Mesendoderm (in vitro differentiated cells): ENCODE measurements at places on chromosomes 1 and 21.

GRCh38 chr1:67701876-67702275 is 16.9 kb downstream of the GADD45A start:
- H3K4me3 ChIP-seq, result no peak overlapping the region
- no peaks in the 10 kb centered on the region for H3K27me3 ChIP-seq
- no peak for DNase-seq
- no peak overlapping the region for H3K27ac ChIP-seq
- peaks cover 4% of the 10 kb centered on the region for H3K4me1 ChIP-seq

DNA sequence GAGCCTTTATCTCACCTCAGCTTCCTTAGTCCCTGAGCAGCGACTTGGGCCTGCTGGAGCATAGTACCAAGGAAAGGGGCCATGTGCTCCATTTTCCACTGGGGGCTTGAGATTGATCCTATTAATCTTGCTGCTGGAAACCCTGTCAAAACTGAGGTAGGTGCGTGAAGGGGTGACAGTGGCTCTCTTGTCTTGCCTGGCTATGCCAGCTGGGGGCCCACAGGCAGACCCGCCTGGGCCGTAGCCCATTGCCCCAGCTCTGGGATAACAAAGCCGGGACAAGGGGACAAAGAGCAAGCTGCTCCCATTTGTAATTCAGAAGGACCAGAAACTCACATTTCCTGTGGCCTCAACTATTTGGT is 10.3 kb upstream of the CELSR2 start:
- peaks cover 13% of the 10 kb centered on the region for H3K36me3 ChIP-seq
- no peak for DNase-seq
- H3K27me3 ChIP-seq, result no peaks in the 10 kb centered on the region

DNA sequence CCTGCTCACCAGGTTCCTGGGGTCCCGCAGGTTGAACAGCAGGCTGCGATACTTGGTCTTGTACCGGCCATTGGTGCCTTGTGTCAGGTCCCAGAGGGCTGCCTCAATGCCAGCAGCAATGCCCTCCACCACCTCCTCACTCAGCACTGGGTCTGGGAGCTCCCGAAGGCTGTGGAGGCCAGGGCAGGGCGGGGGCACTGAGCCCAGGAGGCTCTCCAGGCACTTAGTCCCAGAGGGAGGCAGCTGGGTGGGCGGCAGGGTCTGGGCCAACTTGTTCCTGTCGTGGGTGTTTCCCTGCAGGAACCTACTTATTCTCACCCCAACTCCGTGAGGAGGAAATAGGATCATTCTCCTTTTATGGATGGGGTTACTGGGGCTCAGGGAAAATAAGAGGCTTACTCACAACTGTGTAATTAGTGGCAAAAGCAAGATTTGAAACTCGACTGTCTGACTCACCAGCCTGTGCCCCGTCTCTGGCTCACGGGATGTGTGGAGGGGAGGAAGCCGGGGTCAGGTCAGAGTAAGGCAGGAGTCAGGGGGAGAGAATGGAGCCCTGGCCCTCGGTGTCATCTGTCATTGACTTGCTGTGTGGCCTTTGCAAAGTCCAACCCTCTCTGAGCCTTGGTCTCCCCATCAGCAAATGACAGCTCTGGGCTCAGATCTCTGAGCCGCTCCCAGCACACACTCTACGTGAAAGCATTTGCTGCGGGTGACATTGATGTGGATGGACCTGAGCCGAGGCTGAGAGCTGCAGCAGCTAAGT is 17.2 kb downstream of the SPOCD1 start:
- no peaks in the 10 kb centered on the region for H3K36me3 ChIP-seq
- H3K4me1 ChIP-seq, result peaks cover 2% of the 10 kb centered on the region
- H3K4me3 ChIP-seq, result no peak overlapping the region
- H3K27ac ChIP-seq, result no peak overlapping the region

GRCh38 chr21:36254106-36254941 is 65.7 kb upstream of the MORC3 start:
- H3K4me3 ChIP-seq, result no peak overlapping the region
- DNase-seq, result no peak
- no peaks in the 10 kb centered on the region for H3K27me3 ChIP-seq
- H3K36me3 ChIP-seq, result no peaks in the 10 kb centered on the region
- no peak overlapping the region for H3K27ac ChIP-seq
- peaks cover 6% of the 10 kb centered on the region for H3K4me1 ChIP-seq

DNA sequence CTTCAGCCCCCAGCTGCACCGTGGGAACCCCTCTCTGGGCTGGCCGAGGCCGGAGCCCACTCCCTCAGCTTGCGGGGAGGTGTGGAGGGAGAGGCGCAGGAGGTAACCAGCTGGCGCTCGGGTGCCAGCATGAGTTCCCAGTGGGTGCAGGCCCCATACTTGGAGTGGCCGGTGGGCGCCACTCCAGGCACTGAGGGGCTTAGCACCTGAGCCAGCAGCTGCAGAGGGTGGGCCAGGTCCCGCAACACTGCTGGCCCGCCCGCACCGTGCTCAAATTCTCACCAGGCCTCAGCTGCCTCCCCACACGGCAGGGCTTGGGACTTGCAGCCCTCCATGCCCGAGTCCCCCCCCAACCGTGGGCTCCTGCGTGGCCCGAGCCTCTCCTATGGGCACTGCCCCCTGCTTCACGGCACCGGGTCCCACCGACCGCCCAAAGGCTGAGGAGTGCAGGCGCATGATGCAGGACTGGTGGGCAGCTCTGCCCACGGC is 47.2 kb downstream of the LRRC53 start:
- H3K4me3 ChIP-seq, result no peak overlapping the region
- no peaks in the 10 kb centered on the region for H3K4me1 ChIP-seq
- DNase-seq, result no peak
- no peaks in the 10 kb centered on the region for H3K27me3 ChIP-seq

- no peaks in the 10 kb centered on the region for H3K4me1 ChIP-seq
- no peaks in the 10 kb centered on the region for H3K27me3 ChIP-seq
- H3K36me3 ChIP-seq, result no peaks in the 10 kb centered on the region
- H3K27ac ChIP-seq, result no peak overlapping the region
- DNase-seq, result peak; percentile 11
These were observed 395.6 kb upstream of the PBX1 start for GRCh38 chr1:164163289-164163849.

DNA sequence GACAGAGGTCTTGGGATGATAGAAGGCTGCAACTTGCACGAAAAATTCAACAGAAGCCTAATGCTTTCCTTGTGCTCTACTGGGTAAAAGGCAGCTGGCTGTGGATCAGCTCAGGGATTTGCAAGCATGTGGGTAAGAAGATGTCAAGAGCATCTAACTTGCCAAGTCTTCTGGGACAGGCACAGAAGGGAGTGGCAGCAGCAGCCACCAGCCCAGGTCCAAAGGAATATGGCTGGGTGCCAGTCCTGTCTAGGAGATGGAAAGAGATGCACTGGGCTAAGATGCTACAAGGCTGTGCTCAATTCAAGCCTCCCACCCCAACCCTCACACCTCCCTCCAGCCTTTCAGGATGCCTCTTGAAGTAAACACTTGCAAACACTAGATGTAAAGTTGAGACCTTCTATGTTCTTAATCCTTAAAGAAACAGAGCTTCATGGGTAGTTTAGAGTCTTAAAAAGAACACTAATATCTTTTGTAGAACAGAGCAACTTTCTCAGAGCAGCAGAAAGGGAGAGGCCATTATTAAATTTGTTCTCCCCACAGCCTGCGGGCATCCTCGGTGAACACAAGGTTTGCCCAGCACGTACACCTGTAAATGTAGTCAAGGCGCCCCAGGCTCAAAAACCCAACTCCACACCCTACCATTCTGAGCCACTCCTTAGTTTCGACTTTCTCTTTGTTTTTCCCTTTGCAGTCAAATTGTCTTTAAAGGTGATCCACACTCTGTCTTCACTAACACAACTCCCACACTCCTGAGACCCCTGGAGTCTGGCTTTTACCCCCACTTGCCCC is 64.6 kb upstream of the BCAR3 start:
- no peak overlapping the region for H3K4me3 ChIP-seq
- no peaks in the 10 kb centered on the region for H3K36me3 ChIP-seq
- H3K4me1 ChIP-seq, result peaks cover under 1% of the 10 kb centered on the region
- no peak overlapping the region for H3K27ac ChIP-seq
- no peaks in the 10 kb centered on the region for H3K27me3 ChIP-seq

GRCh38 chr21:42724226-42724920 is 71.0 kb downstream of the PDE9A start:
- H3K4me3 ChIP-seq, result no peak overlapping the region
- H3K27ac ChIP-seq, result no peak overlapping the region
- no peak for DNase-seq
- no peaks in the 10 kb centered on the region for H3K27me3 ChIP-seq
- H3K36me3 ChIP-seq, result no peaks in the 10 kb centered on the region

DNA sequence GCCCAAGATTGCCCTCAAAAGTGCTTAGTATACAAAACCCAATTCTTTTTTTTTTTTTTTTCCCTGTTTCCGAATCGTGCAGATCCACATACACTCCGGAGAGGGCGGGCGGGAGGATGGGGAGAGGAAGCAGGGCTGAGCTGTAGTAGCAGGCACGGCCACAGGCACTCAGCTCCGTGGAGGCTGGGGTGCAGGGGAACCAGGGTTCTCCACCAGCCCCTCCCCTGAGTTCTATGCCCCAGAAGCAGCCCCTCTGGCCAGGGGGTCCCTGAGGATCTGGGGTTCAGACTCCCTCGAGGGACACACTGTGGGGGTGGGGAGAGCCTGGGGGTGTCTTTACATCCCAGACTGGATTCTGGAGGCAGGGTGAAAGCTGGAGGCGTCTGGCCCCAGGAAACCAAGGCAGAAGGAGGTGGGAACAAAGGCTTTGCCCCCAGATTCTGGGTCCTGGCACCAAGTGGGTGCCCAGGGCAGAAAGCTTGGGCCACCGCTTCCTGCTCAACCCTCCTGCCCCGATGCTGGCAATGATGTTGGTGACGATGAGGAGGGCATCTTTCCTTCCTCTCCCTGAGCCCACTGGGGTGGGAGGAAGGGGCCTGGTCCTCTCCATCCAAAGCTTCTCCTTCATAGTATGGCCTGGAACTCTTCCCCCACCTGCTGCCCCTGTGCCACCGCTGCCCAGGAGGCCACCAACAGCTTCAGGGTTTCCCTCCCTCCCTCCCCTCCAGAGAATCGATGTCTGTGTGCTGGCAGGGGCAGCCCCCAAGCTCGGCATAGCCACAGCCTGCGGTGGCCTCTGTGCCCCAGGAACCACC is 106.4 kb upstream of the TARDBP start:
- no peak for DNase-seq
- H3K4me3 ChIP-seq, result no peak overlapping the region
- peaks cover 5% of the 10 kb centered on the region for H3K4me1 ChIP-seq
- no peaks in the 10 kb centered on the region for H3K36me3 ChIP-seq
- H3K27ac ChIP-seq, result no peak overlapping the region

DNA sequence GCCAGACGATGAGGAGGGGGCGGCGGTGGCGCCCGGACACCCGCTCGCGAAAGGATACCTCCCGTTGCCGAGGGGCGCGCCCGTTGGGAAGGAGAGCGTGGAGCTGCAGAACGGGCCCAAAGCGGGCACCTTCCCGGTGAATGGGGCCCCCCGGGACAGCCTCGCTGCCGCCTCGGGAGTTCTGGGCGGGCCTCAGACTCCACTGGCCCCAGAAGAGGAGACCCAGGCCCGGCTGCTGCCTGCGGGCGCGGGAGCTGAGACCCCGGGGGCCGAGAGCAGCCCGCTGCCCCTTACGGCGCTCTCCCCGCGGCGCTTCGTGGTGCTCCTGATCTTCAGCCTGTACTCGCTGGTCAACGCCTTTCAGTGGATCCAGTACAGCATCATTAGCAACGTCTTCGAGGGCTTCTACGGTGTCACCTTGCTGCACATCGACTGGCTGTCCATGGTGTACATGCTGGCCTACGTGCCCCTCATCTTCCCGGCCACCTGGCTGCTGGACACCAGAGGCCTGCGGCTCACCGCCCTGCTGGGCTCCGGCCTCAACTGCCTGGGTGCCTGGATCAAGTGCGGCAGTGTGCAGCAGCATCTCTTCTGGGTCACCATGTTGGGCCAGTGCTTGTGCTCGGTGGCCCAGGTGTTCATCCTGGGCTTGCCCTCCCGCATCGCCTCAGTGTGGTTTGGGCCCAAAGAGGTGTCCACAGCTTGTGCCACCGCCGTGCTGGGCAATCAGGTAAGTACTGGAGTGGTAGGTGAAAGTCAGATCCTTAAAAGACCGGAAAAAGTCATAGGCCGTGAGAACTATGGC is 588 bp downstream of the FLVCR1 start:
- no peaks in the 10 kb centered on the region for H3K4me1 ChIP-seq
- H3K36me3 ChIP-seq, result no peaks in the 10 kb centered on the region
- H3K27me3 ChIP-seq, result no peaks in the 10 kb centered on the region
- peak overlapping the region; percentile 94 for H3K4me3 ChIP-seq

DNA sequence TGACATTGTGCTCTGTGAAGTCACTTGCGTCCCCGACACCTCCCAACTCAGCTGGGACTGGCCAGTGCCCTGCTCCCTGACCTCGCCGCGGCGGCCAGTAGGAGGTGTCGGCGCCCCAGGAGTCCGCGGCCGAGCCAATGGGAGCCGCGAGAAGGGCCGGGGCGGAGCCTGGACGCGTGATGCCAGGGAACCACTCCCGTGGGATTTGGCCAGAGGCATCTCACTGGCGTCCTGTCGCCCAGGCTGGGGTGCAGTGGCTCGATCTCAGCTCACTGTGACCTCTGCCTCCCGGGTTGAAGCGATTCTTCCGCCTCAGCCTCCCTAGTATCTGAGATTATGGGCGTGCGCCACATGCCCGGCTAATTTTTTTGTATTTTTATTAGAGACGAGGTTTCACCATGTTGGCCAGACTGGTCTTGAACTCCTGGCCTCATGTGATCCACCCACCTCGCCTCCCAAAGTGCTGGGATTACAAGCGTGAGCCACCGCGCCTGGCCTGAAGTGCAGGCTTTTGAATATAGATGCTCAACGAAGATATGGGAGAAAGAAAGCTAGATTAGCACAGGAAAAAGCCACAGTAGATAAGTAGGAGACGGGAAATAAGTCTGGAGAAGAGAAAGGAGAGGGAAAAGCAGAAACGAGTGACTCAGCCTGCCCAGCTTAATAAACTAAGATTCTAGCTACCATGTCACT is 38.0 kb downstream of the ZBTB8OS start:
- no peak overlapping the region for H3K27ac ChIP-seq
- H3K27me3 ChIP-seq, result no peaks in the 10 kb centered on the region
- H3K36me3 ChIP-seq, result no peaks in the 10 kb centered on the region
- peak; percentile 89 for DNase-seq
- no peak overlapping the region for H3K4me3 ChIP-seq
- H3K4me1 ChIP-seq, result peaks cover 2% of the 10 kb centered on the region
